ENCODE measurements at places on chromosomes 3 and 15.

DNA sequence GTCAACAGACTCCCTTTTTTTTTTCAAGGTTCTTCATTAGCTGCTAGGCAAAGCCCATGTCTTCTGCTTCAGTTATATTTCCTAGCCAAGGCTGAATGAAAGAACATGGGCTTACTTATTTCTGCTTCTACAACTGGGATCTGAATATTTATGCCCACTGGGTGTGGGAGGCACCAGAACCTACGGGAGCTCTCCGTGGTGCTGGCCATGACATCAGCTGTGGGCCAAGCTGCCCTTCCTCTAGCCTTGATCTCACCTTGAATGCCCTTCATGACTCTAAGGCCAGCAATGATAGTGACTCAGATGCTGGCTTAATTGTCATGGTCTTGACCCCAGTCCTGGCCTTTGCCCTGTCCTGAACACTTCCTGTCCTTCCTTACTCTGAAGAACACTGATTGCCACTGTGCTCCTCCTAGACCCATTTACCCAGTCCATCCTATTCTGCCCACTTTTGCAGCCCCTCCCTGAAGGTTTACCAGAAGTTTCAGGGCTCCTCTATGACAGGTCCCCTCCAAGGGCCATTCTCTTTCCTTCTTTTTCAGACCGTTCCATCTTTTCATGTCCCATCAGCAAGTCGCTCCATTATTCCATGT, 32.8 kb upstream of the PRR20G start:
- DNase-seq, result no peak

DNA sequence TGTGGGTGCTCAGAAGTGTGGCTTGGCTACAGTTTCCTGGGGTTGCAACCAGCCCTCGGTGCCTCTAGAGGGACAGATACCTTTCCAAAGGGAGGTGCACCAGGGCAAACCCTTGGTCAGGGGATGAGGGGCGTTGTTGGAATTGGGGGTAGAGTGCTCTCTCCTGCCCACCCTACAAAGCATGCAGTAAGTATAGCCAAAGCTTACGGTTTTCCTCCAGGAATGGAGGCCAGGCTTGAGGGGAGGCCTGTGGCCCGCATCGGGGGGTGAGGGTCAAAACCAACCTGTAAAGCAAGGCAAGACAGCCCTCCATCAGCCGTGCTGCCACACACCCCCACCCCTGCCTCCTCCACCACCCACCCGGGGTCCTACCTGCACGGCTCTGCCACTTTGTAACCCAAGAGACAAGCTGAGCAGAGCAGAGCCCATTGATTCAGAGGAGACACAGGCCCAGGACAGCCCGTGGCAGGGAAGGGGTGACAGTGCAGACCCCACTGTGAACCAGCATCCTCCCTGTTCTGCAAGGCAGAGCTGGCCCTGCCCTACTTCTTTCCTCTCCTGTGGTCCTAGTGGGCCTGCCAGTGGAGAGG, 41.5 kb downstream of the TLE3 start:
- DNase-seq, result no peak

GRCh38 chr3:64954995-64955636, 267.3 kb upstream of the ADAMTS9 start:
- DNase-seq, result peak; percentile 35

DNA sequence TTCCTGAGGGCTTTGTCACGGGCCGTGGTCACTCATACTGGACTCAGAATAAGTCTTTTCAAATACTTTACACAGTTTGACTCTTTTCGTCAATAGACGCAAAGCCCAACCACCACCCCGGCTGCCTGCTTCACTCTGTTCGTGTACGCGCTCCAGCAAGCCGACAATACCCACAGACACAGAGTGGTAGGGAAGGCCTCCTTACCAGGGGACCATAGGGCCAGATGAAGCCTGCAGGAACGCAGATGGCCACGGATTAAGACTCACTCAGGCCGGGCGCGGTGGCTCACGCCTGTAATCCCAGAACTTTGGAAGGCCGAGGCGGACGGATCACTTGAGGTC, 29.7 kb downstream of the EFCAB12 start:
- peak; percentile 65 for DNase-seq

GRCh38 chr3:177633671-177634207, 436.5 kb upstream of the TBL1XR1 start:
- DNase-seq, result peak; percentile 66

DNA sequence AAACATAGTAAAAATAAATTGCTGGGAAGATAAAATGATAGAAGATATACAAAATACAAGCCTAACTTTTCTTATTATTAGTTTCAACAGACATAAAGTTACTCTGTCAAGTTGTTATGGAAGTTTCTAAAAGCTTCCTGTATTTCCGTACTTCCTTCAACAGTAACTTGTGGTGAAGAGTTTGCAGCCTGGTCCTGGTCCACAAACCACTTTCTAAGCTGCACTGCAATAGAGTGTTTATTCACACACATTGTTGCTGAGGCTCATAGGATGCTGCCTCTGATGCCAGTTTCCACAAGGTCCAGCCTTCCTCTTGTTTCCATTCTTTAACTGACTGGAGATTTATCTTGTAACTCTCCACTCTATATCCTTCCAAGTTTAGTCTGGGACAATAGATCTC, 39.4 kb upstream of the KY start:
- DNase-seq, result no peak

DNA sequence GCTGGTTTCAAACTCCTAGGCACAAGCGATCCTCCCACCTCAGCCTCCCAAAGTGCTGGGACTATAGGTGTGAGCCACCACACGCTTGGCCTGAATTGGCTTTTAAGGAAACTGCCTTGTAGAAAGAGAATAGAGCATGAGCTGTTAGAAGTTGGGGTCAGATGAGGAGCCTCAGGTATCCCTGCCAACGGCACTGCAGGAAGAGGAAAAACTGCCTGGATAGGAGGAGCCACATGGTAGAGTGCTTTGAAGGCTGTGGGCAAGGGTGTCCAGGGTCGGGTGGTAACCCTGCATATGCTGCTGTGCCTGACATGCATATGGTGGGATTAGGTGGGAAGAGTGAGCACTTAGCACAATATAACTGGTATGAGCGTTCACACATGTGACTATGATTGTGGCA, 55.0 kb downstream of the BSN start:
- no peak for DNase-seq

DNA sequence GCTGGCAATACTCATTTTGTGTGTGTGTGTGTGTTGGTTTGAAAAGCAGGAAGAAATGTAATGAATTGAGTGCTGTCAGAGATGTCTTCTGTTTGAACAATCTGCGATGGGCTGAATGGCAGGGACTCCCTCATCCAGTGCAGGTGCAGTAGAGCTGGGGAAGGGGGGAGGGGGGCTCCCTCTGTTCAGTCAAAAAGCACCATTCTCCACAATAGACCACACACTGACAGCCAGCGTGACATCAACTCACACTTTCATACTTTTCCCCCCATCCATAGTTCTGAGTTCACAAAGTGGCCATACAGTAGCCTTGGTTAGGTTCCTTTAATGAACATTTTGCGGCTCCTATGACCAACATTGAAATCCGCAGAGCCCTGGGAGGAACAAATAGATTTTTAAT, 10.4 kb downstream of the SOX2 start:
- no peak for DNase-seq

DNA sequence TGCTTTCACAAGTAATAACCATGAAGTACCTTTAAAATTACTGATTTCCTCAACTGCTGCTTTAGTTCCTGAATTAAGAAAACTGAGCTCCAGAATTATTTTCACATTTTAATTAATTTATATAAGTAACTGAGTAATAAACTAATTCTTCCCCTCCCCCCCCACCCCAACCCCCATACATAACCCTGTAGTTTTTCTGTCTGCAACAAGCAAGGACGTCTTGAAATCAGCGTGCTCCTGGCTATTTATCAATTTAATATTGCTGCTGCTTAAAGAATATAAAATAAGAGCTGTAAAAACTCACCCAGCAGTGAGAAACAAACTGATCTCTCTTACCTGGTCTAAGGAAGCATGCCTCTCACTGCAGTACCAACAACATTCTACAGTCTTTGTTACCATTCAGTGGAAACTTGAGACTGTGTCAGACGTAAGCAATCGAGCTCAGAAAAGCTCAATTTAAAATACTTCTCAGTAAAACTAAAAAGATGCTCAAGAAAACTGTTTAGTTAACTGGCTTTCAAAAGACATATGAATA, 121.0 kb downstream of the TFDP2 start:
- DNase-seq, result peak; percentile 89

DNA sequence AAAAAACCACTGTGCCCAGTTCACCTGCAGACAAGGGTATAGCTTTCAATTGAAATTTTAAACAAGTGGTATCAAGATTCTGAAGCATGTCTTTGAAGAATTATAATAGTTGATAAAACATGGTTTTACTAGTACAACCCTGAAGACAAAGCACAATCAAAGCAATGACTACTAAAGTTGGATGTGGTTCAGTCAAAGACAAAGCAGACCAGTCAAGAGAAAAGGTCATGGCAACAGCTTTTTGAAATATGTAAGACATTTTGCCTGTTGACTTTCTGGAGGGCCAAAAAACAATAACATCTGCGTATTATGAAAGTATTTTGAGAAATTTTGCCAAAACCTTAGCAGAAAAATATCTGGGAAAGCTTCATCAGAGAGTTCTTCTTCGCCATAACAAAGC, 1393.6 kb downstream of the SI start:
- no peak for DNase-seq

DNA sequence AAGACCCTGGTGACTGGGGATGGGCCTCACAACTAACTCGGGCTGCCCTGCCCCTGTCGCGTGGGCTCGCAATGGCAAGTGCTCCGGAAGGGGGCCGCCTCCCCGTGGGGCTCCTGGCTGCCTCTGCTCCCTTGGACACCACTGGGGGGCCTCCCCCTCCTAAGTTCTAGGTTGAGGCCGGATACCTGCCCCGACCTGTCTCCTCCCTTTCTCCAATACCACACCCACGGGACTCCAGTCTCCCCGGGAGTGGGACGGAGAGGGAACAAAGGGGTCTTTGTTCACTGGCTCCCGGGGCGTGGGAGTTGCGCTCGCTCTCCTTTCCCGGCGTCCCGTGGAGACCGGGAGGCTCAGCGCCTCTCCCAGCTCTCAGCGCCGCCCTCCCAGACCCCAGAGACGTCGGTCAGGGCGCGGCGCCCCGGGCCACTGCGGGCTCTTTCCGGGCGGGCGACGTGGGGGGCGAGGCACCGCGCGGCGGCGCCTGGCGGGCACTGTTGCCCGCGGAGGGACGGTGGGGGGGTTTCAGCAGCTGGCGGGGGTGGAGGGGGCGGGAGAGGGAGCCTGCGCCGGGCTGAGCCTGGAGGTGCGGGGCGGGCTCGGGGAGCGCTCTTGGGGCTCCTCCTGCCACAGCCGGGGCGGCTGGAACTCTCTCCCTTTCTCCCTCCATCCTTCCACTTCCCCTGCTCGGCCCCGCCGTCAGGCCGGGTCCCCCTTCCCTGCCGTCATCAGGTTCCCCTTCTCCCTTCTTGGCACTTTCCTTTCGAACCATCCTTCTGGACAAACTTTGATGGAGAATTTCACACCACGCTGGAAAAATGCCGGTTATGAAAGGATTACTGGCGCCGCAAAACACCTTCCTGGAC, at the start of gene KCNH8:
KCNH8 (plus strand) TSS at position 606 of the 863 bp plus-strand sequence; CDS start at position 816, 210 bp downstream.
- no peak for DNase-seq

DNA sequence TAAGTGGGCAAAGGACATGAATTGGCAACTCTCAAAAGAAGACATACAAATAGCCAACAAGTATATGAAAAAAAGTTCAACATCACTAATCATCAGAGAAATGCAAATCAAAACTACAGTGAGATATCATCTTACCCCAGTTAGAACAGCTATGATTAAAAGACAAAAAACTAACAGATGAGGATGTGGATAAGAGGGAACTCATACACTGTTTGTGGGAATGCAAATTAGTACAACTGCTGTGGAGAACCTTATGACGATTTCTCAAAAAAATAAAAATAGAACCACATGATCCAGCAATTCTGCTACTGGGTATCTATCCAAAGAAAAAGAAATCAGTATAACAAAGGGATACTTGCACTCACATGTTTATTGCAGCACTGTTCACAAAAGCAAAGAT, 28.6 kb downstream of the NEK10 start:
- no peak for DNase-seq

DNA sequence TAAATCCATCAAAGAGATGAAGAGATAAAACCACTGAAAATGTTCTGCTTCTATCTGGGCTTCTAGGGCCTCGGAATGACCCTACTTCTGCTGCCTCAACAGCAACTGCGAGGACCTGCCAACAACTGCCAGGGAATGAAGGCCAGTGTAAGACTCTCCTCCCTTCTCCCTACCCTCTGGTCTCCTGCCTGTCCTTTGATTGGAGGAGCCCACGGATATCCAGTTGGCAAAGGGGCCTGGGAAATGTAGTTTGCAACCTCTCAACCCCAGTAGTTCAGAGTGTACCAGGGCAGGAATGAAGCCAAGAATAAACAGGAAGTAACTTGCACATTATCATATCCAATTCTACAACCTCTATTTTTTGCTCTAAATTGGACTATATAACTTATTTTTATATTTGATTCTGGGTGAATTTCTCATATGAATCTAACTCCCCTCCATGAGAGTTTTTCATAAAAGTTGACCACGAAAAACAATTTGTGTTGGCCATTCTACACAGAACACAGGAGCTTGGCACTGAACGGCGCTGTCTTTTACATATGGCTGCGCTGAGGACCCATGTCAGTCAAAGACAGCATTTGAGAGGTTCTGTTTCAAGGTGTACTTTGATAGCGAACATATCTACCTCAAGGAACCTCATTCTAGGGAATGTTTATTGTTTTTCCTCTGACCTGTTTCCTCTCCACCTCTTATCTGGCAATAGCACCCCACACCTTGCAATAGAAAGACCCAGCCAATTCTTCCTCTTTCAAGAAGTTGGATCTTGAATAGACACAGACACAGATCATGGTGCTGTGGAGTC, 91.1 kb upstream of the RNF7 start:
- peak; percentile 75 for DNase-seq

- DNase-seq, result no peak
These were observed 128.0 kb downstream of the BBX start for GRCh38 chr3:107650788-107651187.

- DNase-seq, result peak; percentile 71
These were observed 14.2 kb downstream of the CCNL1 start for GRCh38 chr3:157145606-157146322.

DNA sequence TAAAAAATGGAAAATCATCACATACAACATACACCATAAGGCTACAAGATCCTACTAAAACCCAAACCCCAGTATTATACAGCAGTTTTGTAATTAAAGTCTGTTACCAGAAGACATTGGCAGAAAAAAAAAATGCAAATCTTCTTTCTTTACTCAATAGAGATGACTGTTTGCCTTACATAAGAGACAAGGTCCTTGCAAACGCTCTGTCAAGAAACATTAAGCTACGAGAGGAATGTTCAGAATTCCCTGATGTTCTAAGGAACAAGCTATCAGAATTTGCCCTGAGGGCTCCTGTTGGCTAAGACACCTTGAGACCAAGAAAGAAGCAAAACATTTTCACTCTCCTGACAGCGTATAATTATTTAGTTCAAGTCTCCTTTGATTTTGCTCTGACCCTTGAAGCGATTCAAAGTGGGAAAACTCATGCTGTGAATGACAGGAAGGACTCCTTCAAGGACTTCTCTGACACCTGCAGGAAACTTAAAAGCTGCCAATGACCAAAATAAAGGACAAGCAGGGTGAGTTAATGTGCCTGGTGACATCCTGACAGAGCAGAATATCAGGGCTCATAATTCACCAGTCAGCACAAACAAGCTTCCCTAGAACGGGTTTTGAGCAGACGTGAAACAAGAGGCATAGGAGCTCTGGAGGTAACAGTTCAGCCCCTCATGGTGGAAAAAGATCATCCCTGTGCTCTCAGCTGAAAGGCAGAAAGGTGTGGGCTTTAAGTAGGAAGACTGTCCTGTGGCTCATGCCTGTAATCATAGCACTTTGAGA, 2.5 kb downstream of the SCAMP2 start:
- peak; percentile 41 for DNase-seq

GRCh38 chr15:34239151-34239808, 14.5 kb downstream of the EMC4 start:
- DNase-seq, result peak; percentile 75

Data from mesenchymal stem cell (in vitro differentiated cells and primary cell).